ENCODE measurements at places on chromosomes 1 and 21.

DNA sequence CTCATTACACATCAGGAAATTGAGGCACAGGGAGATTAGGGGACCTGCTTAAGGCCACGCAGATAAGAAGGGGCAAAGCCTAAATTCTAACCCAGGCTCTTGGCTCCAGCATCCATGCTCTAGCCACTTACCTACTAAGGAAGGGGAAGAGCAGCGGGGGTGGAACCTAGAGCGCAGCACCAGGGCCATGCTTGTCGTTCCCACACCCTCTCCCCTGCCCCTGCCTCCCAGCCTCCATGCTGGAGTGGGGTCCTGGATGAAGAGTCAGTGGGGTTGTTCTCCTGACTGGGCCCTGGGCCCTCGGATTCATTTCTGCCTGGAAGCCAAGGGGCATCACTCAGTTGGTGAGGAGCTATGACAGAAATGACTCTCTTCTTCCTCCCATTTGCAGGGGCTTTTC lies 133.3 kb downstream of the FOXD2 start:
- DNase-seq, result no peak

DNA sequence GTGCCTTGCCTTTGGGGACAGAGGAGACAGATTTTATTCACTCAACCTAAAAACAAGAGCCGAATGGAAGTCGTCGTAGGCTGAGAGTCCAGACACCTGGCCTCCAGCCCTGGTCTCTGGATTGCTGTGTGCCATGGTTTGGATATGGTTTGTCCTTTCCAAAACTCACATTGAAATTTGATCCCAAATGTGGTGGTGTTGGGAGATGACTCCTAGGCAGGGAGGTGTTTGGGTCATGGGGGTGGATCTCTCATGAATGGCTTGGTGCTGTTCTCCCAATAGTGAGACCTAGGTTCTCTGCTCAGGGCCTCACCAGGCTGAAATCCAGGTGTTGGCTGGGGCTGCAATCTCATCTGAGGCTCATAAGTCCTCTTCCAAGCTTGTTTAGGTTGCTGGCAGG lies 75.5 kb downstream of the FOXD2 start:
- no peak for DNase-seq

DNA sequence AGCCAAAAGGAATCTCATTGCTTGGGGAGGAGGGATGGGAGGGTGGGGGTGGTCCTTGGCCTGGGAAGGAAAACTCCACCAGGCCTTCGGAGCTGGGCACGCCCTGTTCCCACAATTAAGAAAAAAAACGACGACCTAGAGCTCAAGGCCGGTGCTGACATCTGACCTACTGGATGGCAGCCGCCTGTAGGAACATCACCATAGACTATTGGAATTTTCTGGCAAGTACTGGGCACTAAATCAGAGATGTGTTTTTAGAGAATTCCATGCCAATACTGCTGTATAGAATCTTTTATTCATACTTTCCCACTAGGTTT lies 729 bp downstream of the NADK start:
- peak; percentile 36 for DNase-seq

- no peak for DNase-seq
These were observed 226.1 kb downstream of the ASTN1 start for GRCh38 chr1:176938375-176938774.

- peak; percentile 29 for DNase-seq
These were observed 46.2 kb downstream of the UCHL5 start for GRCh38 chr1:193013005-193013404.

- DNase-seq, result no peak
These were observed 9.8 kb downstream of the MX2 start for GRCh38 chr21:41371685-41372030.

Data from suppressor macrophage treated with lipopolysaccharide for 4 hours (primary cell).